CD8-positive, alpha-beta T cell (primary cell): ENCODE measurements at places on chromosomes 13 and 19.

DNA sequence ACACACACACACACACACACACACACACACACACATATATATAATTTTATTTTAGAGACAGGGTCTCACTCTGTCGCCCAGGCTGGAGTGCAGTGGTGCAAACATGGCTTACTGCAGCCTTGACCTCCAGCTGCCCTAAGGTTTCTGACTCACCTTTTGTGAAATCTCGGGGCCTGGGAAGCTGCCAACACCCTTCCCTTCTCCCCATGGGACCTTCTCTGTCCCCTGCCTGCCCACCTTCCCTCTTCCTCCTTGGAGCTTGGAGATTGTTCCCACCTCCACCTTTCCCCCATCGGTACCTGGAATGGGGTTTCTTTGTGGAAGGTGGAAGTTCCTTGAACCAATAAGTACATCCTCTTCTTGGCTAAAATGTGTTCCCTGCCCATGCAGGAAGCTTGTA lies 6.3 kb downstream of the ARRDC5 start:
- DNase-seq = no peak

DNA sequence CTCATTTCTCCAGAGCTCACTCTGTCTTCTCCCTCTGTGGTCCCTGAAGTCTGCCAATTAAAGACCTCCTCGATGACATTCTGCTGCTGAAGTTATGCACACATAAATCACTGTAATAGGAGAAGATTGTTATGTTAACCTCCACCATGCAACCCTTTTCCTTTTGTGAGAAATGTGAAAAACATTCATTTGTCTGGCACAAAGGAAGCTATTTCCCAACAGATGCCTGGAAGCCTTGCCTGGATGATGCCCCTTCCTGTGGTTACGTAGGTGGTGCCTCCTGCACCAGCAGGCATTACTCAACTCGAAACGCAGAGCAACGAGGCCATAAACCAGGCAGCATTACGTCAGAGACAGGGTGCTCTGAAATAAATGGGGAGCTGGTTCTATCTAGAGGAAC lies 327.4 kb upstream of the ZNF507 start:
- no peak for DNase-seq

DNA sequence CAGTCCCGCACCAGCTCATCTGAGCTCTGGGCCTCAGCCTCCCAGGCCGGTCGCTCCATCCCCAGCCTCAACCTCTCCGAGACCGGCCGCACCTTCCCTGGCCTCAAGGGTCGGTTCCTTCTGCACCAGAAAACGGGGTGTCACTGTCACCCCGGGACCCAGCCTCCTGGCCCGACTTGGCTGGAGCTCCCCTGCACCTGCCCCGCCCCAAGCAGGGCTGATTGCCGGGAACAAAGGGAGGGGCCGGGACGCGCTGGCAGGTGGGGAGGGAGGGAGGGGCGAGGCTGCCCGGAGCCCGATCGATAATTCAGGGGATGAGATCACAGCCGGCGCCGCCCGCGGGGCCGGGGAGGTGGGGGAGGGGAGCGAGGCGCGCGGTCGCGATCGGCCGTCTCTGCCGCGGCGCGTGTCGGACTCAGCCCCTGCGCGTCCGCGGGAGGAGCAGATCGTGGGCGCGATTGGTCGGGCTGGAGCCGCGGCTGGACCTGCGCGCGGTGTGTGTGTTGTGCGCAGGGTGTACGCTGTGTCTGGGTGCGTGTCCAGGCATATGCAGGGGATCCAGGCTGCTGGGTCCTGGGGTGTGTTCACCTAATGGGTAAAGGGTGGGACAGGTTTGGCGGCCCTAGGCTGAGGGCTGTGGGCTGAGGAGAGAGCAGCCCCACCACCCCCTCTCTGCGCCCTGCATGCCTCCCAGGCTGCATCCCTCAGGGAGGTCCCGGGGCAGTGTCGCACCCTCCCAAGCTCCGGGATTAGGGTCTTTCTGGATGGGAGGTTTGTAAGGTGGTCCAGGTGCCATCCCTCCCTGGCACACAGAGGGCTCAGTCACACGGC lies 1.1 kb upstream of the SHC2 start:
- DNase-seq = no peak

GRCh38 chr19:56270676-56271075 lies 1.9 kb upstream of the EDDM13 start:
- no peak for DNase-seq

- no peak for DNase-seq
These were observed 1.8 kb downstream of the PRKACA start for GRCh38 chr19:14115756-14116155.
